Skin of body (tissue), 3 donors: ENCODE measurements at places on chromosomes 3 and 15. TPM values are rescaled to one million over a fixed set of nuclear protein-coding genes. Genes with fewer than 3 reads are reported as not detected.

The KAT2B gene
- total RNA-seq = 24.7 TPM

The FHIT gene
- 8.9 TPM for total RNA-seq

The VGLL3 gene
- total RNA-seq = 53.1 TPM

The C3orf20 gene
- not detected for total RNA-seq

The IGF1R gene
- total RNA-seq = 31.9 TPM

The LDHAL6B gene
- total RNA-seq = not detected

The CCDC71 gene
- total RNA-seq = 9.7 TPM

The GOLGA8S gene
- total RNA-seq = 0.10 TPM

The CCR9 gene
- not detected for total RNA-seq

The LRRC2 gene
- 2.8 TPM for total RNA-seq

The SCAANT1 gene
- not detected for total RNA-seq

The SAXO2 gene
- 1.3 TPM for total RNA-seq

The GOLGA6L2 gene
- not detected for total RNA-seq

The CACNA2D3 gene
- 1.2 TPM for total RNA-seq

The CCR8 gene
- total RNA-seq = not detected

GRCh38 chr3:115062009-115062408 lies 85.1 kb downstream of the ZBTB20 start:
- DNase-seq = no peak

- no peak for DNase-seq
Measured at GRCh38 chr3:53506763-53507145, 12.3 kb downstream of the CACNA1D start.

DNA sequence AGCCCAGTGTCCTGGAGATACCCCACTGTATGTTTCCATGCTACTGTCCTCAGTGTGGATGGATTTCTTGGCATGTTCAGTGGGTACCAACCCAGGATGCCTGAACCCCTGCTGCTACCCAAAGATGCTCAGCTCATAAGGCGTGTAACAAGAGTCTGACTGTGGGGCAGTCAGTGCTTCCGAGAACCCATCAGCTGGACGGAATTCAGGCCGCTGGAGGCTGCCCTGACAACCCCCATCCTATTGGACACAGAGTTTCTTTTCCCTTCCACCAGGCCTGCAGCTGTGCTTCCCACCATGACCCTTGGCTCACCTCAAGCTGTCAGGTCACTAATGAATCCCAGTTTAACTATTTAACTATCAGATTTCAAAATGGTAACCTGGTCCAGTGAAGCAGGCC lies 224.1 kb upstream of the FEZF2 start:
- no peak for DNase-seq

GRCh38 chr3:173401369-173401768 lies 3.8 kb downstream of the NLGN1 start:
- no peak for DNase-seq

DNA sequence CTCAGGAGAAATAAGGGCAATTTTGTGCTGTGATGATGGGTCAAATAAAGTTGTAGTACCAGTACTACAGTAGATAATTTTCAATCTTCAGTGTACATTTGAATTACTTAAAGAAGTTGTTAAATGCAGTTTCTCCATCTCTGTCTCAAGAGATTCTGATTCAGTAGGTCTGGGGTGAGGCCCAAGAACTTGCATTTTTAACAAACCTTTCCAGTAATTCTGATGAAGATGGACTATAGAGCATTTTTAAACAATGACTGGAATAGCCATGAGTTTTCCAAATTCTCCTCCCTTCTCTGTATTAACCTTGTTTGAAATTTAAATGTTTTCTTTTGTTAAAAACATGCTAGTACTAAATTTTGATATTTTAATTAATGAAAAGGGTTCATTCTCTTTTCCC lies 127.0 kb upstream of the CD96 start:
- DNase-seq = no peak

DNA sequence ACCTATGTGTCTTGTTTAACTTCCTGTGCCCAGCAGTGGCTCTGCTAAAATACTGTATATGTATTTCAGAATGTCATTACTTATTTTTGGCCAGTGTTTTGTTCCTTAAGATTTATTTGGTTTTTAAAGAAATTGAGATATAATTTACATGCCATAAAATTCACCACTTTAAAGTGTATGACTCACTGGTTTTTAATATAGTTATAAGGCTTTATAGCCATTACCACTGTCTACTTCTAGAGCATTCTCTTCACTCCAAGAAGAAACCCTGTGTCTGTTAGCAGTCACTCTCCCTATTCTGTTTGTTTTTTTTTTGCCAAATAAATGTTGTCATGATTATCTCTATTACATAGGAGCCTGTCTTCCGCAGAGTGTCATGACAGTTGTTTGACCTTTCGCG lies 25.8 kb downstream of the PPM1L start:
- no peak for DNase-seq

GRCh38 chr15:28920781-28921331 lies 35.1 kb downstream of the APBA2 start:
- DNase-seq = no peak

GRCh38 chr15:25433118-25433865 lies 5.5 kb downstream of the UBE3A start:
- DNase-seq = no peak

DNA sequence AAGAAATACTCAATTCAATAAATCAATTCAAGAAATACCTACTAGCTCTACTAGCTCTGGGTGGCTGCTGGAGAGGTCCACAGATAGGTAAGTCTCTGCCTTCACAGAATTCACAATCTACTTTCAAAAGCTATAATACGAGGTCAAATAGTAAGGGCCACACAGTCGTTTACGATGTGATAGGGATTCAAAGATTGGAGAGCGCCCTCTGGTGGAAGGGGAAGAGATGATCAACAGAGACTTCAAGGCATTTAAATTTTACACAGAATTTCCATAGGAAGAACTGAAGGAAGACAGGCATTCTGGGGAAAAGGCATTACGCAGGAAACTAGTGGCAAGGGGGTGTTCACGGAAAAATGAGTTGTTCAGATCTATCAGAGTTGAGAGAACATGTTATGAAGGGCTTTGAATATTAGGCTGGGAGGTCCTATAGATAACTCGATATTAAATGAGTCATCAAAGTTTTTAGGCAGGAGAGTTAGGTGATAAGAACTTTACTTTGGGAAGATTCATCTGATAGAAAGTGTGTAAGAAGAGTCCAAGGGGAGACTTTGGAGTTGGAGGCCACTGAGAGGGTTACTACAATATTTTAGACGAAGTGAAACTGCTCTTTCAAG lies 128.8 kb downstream of the FRMD5 start:
- no peak for DNase-seq

GRCh38 chr15:90191344-90191687 lies 9.8 kb upstream of the SEMA4B start:
- no peak for DNase-seq

GRCh38 chr3:14117468-14118399 lies 6.9 kb downstream of the CHCHD4 start:
- DNase-seq = no peak

GRCh38 chr3:10334042-10334441 lies 13.1 kb upstream of the SEC13 start:
- no peak for DNase-seq

- no peak for DNase-seq
Measured at GRCh38 chr3:128040660-128041059, 11.6 kb upstream of the SEC61A1 start.

DNA sequence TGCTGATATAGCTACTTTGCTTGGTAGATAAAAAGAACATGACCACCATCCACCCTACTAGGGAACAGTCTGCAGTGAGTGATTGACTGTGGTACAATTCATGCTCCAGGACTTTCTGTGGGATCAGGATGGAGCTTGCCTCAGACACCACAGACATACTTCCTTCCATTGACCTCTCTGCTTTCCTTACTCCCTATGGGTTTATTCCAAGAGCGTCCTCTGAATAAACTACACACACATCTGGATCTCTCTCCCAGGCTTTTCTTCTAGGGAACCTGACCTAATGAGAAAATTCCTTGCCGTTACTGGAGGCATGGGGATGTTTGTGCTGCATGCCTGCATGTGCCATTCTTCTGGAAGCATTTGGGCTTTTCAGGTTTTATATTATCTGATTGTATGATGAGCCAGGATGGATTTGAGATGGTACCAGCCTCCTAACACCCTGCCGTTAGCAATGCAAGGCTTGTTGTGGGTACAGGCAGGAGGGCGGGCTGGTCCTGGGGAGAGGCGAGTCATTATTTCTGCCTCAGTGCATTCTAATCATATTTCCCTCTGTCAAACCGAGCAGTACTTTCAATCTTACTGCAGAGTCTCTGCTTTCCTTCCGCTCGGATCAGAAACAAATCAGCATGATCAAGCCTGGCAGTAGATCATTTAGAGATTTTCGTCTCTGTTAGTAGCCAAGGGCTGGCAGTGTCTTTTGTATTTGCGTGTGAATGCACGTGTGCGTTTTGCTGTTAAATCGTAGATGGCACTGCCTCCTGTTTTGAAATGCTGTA lies 279.2 kb downstream of the PDCD6IP start:
- no peak for DNase-seq

- DNase-seq = peak; percentile 36
Measured at GRCh38 chr3:165919284-165919683, 82.1 kb upstream of the BCHE start.

DNA sequence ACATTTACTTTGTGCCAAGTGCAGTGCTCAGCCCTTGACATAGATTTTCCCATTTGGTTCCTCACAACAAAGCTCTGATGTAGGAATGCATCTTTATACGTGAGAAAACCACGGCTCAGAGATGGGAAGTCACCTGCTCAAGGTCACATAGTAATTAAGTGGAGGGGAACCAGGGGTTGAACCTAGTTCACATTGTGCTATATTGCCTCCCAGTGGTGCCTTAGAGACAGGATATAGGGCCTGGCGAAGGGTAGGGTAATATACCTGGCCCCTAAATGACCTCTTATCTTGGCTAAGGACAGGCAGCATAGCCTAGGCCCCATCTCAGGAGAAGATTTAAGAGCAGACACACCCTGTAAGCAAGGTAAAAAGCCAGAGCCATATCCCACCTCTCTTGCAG lies 71.5 kb downstream of the FOXP1 start:
- DNase-seq = no peak

DNA sequence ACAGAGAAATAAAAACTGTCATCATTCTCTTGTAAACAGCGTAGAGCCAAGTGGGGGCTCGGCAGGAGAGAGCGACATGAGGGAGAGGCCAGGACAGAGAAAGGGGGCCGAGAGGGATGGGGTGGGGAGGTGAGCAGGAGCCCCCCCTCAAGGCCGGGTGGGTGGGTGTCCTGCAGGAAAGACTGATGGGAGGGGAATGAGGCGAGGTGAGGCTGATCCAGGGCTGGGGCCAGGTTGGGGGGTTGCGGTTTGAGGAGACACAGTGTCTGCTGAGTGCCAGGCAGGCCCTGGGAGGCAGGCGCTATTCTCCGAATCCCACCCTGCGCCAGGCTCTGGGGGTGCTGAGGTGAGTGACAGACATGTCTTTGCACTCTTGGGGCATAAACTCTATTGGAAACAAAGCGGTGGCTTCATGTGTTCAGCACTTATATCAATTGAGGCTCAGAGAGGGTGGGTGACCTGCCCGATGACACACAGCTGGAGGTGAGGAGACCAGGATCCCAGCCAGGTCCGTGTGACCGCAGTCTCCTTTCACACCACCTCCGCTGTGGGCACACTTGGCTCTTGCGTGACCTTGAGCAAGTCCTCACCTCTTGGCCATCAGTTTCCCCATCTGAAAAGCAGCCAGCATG lies 19.6 kb upstream of the CSPG4 start:
- no peak for DNase-seq

DNA sequence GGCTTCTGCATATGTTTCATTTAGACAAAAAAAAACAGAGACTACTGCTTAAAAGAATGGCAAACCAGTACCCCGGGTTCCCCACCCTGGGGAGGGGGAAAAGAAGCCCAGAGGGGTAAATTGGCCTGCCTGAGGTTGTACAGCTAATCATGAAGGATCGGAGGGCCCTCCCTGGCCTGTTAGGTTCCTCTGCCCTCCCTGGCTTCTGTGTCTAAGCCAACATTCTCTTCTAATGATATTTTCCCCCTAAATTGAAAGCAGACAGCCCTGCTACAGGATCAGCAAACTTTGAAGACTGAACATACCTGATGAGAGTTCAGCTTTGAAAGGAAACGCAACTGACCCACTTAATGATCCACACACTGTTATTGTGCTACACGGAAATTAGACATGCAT lies 2.5 kb downstream of the ARHGAP31 start:
- no peak for DNase-seq

DNA sequence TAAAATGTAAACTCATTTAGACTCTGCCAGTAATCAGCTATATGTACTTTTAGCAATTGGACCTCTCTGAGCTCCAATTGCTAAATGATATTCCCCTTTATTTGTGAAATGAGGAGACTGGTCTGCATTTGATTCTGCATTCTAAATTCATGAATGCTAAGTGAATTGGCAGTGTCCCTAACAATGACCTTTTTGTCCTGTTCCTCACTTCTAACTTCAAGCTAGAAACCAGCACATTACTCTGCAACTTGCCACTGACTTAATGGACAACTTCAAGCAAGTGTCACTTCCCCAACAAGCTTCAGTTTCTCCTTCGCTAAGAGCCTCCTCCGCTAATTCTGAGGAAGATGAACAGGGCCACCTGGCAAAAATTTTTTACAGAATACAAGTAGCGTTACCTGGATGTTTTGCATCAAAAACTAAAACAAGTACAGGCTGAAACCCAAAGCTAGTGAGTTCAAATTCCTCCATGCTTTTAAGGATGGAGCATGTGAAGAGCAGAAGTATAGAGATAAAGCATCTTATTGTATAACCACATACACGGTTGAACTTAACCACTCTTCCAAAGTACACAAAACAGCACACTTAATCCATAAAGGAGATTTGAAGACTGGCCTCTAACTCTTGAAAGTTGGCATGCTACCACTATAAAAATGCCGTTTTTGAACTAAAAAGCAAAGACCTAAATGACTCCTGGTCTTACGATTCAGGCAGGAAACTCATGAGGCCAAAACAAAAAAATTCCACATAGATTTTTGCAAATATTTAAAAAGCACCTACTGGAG lies 207.6 kb downstream of the MAGI1 start:
- DNase-seq = no peak

DNA sequence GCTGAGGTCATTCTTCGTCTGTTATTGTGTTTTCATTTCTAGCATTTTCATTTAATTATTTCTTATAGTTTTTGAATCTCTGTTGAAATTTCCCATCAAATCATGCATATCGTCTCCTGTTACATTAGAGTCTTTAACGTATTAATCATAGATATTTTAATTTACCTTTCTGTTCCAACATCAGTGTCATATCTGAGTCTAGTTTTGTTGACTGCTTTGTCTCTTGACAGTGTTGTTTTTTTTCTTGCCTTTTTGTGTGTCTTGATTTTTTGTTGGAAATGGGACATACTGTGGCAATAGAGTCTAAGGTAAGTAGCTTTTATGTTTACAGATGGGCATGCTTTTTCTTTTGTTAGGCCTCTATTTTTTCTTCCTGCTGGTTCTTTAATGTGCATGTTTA lies 286.8 kb upstream of the THRB start:
- no peak for DNase-seq

- DNase-seq = no peak
Measured at GRCh38 chr3:97917813-97918536, 54.3 kb downstream of the RIOX2 start.

DNA sequence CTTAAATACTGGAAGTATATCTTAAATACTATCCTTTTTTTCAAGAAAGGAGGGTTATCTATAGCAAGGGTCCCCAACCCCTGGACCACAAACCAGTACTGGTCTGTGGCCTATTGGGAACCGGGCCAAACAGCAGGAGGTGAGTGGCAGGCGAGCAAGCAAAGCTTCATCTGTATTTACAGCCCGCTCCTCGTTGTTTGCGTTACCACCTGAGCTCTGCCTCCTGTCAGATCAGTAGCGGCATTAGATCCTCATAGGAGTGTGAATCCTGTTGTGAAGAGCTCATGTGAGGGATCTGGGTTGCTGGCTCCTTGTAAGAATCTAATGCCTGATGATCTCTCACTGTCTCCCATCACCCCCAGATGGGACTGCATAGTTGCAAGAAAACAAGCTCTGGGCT lies 26.1 kb downstream of the SUMF1 start:
- DNase-seq = no peak
